Caki2 (cell line): ENCODE measurements at places on chromosomes 6 and 20. TPM values are rescaled to one million over a fixed set of nuclear protein-coding genes. Genes with fewer than 3 reads are reported as not detected.

GRCh38 chr6:104728448-104728847 is 131.3 kb downstream of the HACE1 start:
- no peak for DNase-seq

DNA sequence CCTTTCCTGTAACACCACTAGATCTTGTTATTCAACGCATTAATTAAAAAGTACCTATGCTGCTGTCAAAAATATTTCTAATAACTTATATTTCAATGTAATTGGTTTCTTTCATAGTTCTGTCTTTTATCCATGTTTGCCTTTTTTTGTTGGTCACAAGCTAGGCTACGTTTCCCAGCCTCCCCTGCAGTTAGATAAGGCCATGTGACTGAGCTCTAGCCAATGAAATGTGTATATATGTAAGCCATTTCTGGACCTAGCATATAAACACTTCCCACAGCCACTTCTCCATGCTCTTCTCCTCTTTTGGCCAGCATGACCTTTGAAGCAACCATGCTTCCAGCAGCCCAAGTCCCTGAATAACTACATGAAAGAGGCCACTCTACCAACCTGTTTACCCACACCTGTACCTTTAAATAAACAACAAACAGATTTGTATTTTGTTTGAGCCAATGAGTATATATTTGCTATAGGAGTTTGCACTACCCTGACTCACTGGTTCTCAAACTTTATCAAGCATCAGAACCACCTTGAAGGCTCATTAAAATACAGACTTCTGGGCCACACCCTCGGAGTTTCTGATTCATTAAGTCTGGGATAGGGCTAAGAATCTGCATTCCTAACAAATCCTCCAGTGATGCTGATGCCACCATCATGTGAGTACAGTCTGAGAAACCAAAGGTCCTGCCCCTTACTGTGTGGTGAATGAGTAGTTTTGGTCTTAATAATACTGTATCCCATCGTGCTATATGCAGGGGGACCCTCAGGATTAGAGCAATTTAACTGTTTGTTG is 45.6 kb upstream of the BEND6 start:
- DNase-seq, result peak; percentile 45

The CASS4 gene
- total RNA-seq, result not detected in 2 replicates

DNA sequence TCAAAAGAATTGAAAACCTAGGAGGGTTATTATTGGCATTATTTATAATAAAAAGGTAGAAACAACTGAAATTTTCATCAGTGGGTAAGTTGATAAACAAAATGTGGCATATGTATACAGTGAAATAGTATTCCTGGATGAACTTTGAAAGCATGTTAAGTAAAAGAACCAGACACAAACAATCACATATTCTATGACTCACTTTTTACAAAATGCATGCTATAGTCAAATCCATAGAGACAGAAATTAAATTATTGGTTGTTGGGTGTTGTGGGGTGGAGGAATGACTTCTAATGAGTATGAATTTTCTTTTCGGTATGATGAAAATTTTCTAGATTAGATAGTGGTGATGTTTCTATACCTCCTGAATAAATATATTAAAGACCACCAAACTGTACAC is 94.6 kb downstream of the LRRC1 start:
- no peak for DNase-seq
